ENCODE measurements at places on chromosomes 5 and 9.

GRCh38 chr5:149938279-149938678 lies 6.3 kb downstream of the PDE6A start:
- no peak for DNase-seq

GRCh38 chr9:76619197-76619596 lies 145.0 kb upstream of the PCA3 start:
- DNase-seq = no peak

DNA sequence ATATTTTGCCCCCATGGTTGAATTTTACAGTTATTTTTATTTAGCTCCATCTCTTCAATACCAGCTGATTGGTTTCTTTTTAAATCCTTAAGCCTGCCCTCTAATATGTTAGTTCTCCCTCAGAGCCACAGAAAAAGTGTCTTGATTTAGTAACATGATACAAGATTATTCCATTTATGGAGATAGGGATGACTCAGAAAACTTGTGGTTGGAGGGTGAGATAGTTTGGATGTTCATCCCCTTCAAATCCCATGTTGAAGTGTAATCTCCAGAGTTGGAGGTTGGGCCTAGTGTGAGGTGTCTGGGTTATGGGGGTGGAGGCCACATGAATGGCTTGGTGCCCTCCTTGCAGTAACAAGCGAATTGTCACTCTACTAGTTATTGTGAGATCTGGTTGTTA lies 115.7 kb downstream of the FBXO38 start:
- no peak for DNase-seq

DNA sequence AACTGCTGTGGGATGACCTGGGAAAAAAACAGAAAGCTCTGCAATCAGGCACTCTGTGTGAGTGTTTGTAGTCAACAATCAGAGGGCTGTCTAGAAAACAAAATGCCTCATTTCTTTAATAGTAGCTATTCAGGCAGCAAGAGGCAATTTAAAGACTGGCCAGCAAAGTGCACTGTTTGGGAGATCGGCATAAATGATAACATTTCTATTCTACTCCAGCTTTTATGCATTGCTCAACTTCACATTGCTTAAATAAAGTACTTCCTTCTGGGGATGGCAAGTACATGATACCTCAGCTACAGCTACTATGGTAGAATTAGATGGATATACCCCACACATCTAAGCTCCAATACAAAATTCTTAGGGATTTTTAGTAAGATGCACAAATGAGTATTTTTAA lies 193.1 kb downstream of the DCP2 start:
- DNase-seq = no peak

DNA sequence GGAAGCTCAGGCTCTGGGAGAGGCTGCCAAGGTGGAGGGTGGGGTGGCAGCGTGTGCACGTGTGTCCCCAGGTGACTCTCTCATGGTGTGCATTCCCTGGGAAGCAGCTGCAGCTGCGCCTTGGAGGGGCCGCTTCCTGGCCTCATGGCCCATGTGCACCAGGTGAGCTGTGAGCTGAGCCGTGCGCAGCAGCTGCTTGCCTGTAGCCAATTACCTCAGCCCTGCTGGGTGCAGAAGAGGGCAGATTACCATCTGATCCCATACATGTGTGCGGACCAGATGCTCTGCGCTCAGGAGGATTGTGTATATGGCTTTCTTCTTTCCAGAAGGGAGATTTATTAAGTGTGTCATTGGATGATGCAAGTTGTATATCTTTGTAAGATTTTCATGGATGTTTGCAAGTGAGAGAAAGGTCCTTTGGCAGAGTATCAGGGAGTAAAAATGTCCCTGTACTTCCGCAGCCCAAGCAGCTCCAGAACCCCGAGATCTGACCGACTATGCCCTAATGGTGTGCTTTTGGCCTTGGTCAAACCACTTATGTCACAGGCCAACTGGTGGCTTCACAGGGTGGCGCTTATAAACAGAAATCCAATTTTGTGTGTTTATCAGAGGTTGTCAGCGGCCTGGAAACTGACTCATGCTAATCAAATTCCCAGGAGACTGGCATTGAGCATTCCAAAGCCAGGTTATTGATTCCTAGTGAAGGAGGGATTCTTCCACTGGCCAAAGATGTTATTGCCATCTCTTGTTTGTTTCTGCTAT lies 229.3 kb downstream of the GOLPH3 start:
- DNase-seq = no peak

DNA sequence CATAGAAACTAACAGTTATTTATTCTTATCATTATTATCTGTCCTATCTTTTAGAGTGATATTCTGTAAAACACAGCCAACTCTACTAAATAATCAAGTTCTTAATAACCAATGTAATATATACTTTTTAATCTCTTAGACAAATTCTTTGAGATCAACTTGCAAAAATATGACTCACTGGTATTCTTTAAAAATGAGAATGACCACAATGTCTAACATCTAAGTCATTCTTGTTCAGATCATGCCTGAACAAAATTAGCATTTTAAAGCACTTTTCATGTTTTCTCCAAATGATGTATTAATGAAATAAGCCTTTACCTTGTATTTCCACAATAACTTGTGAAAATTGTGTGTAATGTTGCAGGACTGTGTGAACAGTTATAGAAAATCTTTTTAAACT lies 356.9 kb upstream of the RGMB start:
- no peak for DNase-seq

DNA sequence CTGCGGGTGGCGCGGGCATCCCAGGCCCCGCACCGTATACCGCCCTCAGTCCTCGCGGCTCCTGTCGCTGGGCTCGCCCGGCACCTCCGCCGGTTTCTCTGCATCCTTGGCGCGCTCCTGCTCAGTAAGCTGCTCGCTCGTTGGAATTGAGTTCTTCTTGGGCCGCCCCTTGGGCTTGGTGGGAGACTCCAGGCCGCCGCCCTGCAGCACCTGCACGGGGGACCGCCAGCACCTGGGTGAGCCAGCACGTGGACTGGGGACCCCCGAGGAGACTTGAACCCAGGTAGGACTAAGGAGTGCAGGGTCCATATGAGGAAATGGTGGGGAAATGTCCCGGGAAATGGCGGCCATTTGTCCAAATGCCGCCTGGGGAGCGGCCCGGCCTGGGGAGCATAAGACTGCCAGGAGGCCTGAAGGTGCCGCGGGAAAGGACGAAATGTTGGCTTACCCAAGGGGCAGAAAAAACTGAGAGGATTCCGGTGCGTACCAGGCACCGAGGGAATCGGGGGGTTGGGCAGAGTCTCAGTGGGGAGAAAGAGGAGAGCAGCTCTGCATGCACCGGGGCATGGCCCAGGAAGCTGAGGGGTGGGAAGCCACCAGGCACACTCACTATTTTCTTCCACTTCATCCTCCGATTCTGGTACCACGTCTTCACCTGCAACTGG lies 2.9 kb downstream of the BARX1 start:
- no peak for DNase-seq

DNA sequence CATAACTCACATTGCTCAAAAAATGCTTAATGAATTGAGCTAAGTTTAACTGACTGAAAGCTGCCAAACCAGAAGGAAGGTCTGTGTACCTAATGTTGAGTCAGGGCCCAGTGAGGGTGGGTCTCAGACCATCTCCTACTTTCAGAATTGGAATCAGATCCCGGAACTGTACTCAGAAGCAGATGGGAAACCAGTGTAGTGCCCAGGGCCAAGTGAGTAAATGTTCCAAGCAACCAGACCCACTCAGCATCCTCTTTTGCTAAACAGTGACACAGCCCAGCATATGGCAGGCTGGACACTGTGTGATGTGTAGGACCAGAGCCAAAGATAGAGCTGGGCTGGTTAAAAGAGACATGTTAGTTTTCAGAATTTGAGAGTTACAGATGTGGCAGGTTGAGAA lies 94.1 kb downstream of the PLCXD3 start:
- no peak for DNase-seq

DNA sequence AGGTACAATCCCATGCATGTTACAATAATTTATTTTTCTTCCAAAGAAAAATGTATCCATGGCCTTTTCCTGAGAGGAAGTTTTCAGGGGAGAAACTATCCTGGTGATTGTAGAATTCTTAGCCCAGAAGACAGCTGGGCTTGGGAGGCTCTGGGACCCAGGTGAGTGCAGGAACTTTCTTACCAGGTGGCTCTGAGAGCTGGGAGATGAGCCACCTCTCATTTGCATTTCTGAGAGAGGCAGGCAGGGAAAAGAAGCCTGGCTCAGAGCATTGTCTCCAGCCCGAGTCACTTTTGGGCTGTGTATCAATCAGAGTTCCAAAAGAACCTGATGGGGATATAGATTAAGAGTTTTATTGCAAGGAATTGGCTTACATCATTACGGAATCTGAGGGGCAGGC lies 52.7 kb downstream of the ALG2 start:
- DNase-seq = no peak

GRCh38 chr5:128334010-128334716 lies 203.9 kb downstream of the FBN2 start:
- DNase-seq = no peak

DNA sequence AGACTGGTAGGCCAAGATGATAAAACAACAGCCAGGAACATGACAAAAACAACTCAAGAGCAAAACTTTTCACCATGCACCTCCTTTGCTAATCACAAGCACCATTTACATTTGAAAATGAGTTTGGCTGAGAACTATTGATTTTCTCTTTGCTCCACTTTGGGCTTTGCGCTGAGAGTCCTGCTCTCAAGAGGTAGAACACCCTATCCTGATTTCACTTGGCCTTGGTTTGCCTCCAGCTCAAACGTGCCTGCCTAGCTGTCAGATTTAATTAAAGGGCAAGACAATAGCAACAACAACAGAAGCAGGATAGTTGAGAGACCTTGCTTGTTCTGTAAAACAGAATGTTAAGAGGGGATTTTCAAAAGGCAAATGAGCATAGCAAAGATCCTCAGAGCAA lies 128.2 kb upstream of the ASTN2 start:
- no peak for DNase-seq

DNA sequence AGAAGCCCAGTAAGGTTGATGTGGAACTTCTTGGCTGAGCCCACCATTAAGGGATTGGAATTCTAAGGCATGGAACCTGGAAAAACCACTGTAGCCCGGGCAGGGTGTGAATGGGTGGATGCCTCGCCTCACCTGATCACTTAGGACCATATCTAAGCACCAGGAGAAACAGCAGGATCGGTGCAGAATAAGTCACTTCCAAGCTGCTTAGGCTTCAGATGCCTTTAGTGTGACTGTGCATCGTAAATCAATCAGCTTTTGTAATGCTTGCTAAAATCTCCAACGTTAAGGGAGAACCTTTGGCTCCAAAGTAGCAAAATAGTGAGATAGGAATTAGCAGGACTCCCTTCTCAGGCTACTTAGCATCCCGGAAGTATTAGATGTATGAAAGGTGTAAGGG lies 103.9 kb upstream of the MEGF10 start:
- no peak for DNase-seq

GRCh38 chr5:120982351-120982750 lies 518.3 kb downstream of the PRR16 start:
- DNase-seq = no peak

- no peak for DNase-seq
Measured at GRCh38 chr5:78727786-78728761, 79.5 kb upstream of the LHFPL2 start.

GRCh38 chr5:174531782-174532191 lies 192.6 kb upstream of the MSX2 start:
- DNase-seq = no peak

- DNase-seq = no peak
Measured at GRCh38 chr9:97781902-97782301, 71.1 kb upstream of the FOXE1 start.

GRCh38 chr9:104849023-104849422 lies 78.9 kb downstream of the ABCA1 start:
- DNase-seq = no peak

DNA sequence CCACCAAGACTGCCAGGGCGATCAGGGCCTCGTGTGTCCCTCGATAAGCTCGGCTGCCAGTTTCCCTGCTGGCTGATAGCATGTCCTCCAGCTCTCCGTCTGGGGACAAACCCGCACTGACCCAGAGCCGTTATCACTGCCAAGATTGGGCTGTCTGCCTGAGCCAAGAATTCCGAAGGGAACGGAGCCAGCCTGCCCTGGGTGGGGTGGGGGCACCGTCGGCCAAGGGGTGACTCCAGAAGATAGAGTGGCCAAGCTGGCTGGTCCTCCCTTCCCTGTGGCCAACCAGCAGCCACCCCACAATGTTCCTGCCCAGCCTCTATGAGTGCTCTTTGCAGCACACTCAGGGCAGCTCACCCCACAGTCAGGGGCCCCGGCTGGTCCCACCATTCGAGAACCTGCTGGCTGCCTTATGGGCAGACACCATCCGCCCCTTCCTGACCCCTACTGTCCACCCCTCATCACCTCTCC lies 29.4 kb downstream of the HRH2 start:
- no peak for DNase-seq

DNA sequence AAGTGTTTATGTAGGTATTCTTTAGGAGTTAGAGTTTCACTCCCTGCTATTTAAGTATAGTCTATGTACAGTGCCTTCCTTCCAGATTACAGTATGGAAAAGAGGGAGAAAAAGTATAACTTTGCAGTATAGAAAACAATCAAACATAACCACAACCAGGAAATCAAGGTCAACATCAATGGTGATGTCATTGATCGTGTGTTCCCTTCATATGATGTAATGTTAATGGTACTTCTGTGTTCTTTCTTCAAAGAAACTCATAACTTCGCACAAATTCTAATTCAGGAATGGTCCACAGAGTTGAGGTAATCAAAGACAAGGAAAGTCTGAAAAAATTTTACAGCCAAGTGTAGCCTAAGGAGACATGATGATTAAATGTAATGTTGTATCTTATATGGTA lies 961.1 kb upstream of the EDIL3 start:
- no peak for DNase-seq

DNA sequence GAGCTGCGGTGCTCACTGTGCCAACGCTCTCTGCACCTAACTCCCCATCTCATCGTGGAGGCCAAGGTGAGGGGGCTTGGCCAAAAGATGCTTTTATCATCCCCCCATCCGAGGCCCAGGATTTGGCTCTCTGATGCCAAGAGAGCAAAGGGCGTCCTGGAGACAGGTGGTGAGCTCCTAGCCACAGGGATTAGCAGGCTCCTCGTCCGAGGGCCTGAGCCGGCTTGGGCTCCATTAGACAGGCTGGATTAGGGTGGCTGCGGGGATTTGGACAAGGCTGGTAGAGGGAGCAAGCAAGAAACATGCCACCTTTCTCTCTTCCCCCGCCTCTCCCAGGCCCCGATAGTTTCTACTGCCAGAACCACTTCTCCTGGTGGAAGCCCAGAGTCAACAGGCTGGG lies 1.0 kb upstream of the GRM6 start:
- no peak for DNase-seq

DNA sequence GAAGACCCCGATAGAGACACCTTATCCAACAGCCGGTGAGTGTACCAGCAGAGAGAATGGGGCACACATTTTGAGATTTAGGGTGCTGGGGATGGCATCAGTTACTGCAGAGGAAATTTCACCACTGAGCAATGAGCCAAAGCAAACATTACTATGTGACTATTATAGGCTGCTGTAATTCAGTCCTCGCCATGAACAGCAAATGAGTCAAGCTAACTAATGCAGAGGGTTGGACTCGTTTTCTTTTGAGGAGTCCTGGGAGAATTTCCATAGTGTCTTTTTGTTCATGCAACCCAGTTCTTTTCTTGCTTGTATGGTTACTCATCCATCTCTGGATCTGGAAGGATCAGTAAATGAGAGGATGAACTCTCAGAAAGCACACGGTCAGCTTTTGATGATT lies 323.8 kb downstream of the PSAT1 start:
- DNase-seq = no peak

GRCh38 chr5:98775246-98776065 lies 2.0 kb downstream of the RGMB start:
- DNase-seq = no peak

- no peak for DNase-seq
Measured at GRCh38 chr9:77871483-77871882, 160.1 kb downstream of the GNAQ start.
